ENCODE measurements at places on chromosomes 6 and 20. TPM values are rescaled to one million over a fixed set of nuclear protein-coding genes. Genes with fewer than 3 reads are reported as not detected.

DNA sequence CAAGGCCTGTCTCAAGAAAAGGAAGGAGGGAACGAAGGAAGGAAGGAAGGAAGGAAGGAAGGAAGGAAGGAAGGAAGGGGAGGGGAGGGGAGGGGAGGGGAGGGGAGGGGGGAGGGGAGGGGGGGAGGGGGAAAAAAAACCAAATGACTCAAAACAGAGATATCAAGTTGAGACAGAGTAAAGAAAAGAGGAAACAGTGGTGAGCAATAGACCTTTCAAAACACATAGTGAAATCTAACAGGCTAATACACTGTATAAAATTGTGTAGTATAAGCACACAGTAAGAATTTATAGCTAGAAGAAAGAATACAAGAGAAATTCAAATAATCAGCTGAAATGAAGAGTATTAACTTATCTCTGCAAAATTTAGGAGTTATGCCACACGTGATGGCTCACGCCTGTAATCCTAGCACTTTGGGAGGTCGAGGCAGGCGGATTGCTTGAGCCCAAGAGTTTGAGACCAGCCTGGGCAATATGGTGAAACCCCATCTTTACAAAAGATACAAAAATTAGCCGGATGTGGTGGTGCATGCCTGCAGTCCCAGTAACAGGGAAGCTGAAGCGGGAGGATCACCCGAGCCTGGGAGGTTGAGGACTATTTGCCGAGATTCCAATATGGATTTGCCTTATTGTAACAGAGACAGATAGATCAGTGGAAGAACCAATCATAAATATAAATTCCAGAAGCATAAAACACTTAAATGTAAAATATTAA is 123.2 kb downstream of the PRND start:
- no peaks in the 10 kb centered on the region for H3K4me1 ChIP-seq
- H3K4me3 ChIP-seq = no peak overlapping the region
- H3K27ac ChIP-seq = no peak overlapping the region

DNA sequence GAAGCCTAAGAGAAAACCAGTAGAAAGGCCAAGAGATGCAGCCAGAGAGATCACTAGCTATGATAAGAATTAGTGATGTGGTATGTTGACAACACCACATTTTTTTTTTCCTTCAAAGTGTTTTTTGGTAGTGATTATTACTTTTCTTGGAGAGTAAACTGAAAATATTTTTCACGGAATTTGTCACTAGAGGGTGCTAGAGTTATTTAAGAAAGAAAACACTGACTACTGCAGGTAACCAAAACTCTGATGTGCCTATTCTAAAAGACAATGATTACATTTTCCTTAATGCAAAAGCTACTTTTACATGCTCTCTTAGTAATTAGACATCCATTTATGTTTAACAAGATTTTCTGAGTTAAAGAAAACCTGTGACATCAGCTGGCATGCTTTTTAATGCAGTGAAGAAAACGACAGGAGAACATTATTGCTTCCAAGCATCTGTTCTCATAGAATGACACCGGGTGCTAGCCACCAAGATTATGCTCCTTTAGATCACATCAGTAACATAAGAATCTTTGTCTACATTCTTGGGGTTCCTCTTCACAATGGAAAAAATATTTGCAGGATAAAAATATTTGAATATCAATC is 28.8 kb downstream of the RWDD2A start:
- H3K36me3 ChIP-seq = no peaks in the 10 kb centered on the region
- H3K27ac ChIP-seq = no peak overlapping the region
- peak; percentile 73 for DNase-seq

GRCh38 chr6:101391772-101392585 is 1.5 kb upstream of the GRIK2 start:
- H3K27ac ChIP-seq = peak overlapping the region; percentile 25
- peak overlapping the region; percentile 67 for H3K4me3 ChIP-seq
- peaks cover 12% of the 10 kb centered on the region for H3K27me3 ChIP-seq
- no peaks in the 10 kb centered on the region for H3K36me3 ChIP-seq
- DNase-seq = peak; percentile 53

DNA sequence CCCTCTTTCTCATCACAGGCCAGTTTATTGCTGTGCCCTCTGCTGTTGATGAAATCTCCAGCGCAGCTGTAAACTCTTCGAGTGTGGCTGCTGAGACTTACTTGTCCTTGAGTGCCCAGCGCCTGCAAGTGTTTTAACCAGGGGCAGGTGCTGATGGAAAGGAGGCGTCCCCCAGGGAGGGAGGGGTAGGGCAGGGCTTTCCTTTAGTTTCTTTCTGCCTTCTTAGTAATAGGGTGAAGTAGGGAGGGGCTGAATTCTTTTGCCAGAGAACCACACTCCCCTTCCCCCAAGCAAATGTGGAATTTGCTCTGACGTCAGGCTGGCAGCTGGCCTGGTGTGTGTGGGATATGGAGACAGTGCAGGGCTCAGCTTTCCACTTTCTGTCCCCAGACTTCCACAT is 61.2 kb downstream of the IGF2R start:
- DNase-seq = peak; percentile 85
- peaks cover 15% of the 10 kb centered on the region for H3K4me1 ChIP-seq
- no peak overlapping the region for H3K4me3 ChIP-seq
- H3K27ac ChIP-seq = peak overlapping the region; percentile 89
- no peaks in the 10 kb centered on the region for H3K27me3 ChIP-seq
- H3K36me3 ChIP-seq = peaks cover 32% of the 10 kb centered on the region

DNA sequence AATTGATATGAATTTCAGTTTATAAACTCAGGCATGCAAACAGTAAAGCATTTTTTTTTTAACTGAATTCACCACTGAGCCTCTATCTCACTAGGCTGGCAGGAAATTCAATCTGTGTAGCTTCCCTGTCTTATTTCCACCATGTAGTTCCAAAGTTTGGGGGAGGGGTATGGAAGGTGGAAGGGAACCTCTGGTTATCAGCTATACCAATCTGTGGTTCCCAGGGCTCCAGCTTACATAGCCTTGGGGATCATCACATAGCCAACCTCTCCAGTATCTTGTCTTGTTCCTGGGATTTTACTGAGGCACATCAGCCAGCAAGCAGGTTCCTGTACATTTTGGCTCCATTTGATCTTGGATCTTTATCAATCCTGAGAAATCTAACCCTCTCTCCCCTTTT is 15.6 kb downstream of the RAD21L1 start:
- H3K27ac ChIP-seq = no peak overlapping the region
- no peaks in the 10 kb centered on the region for H3K4me1 ChIP-seq
- no peak for DNase-seq
- H3K4me3 ChIP-seq = no peak overlapping the region
- H3K27me3 ChIP-seq = no peaks in the 10 kb centered on the region

DNA sequence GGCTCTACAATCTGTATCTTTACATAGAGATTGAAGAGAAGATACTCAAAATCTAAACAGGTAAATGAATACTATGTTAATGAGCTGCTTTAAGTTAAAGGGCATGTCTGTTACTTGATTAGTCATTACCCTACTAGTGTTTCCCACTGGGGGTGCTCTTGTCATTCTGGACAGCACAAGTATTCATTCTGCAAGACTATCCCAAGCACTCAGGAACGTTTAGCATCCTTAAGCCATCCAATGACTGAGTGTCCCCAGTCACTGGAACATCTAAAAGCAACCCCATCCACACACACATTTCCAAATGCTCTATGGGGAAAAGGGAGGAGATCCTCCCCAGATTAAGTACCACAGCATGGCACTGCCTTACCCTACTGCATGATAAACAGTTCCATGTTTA is 25.7 kb downstream of the EZR start:
- DNase-seq = no peak
- H3K27ac ChIP-seq = no peak overlapping the region
- no peak overlapping the region for H3K4me3 ChIP-seq
- H3K36me3 ChIP-seq = peaks cover under 1% of the 10 kb centered on the region
- H3K27me3 ChIP-seq = no peaks in the 10 kb centered on the region
- peaks cover 18% of the 10 kb centered on the region for H3K4me1 ChIP-seq

DNA sequence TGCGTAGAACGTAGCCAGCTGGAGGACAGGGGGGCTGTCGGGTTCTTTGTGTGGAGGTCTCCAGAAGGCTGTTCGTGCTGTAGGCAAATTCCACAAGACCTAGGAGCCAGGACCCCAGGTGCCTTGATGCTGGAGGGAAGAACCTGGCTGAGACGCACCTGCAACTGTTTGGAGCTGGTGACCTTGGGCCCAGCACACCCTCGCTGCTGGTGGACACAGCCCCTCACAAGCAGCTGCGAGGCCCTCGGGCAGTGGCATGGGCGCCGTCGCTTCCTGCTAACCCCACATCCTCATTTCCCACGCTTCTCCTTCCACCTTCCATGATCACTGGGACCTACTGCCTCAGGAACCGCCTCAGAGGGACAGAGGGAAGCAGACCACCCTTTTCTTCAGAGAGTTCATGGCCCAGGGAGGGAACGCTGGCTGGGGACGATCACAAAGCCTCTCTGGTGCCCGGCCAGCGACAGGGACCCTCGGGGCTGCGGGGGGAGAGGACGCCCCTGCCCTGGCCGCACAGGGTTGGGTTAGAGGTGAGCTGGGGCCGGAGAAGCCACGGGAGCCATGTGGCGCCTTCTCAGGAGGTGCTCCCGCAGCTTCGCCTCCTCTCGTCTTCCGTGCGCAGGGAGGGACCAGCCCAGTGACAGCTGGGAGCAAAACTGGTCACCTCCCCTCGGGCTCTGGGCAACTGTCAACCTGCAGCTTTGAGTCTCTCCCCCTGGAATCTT is 18.4 kb downstream of the DLL1 start:
- peaks cover 39% of the 10 kb centered on the region for H3K4me1 ChIP-seq
- H3K4me3 ChIP-seq = no peak overlapping the region
- no peaks in the 10 kb centered on the region for H3K27me3 ChIP-seq
- no peaks in the 10 kb centered on the region for H3K36me3 ChIP-seq
- DNase-seq = no peak
- no peak overlapping the region for H3K27ac ChIP-seq

- no peak overlapping the region for H3K4me3 ChIP-seq
- no peak for DNase-seq
- no peaks in the 10 kb centered on the region for H3K4me1 ChIP-seq
- no peak overlapping the region for H3K27ac ChIP-seq
Measured at GRCh38 chr6:9614778-9615177, 800.1 kb downstream of the TFAP2A start.

The BANF2 gene
- not detected for total RNA-seq

The ASIP gene
- 3.5 TPM for total RNA-seq

The ZC2HC1B gene
- not detected for total RNA-seq

GRCh38 chr20:63690898-63691710 is 5.3 kb upstream of the TNFRSF6B start:
- no peak for DNase-seq
- no peak overlapping the region for H3K4me3 ChIP-seq
- H3K27ac ChIP-seq = no peak overlapping the region
- H3K27me3 ChIP-seq = no peaks in the 10 kb centered on the region
- H3K4me1 ChIP-seq = peaks cover 22% of the 10 kb centered on the region
- peaks cover 97% of the 10 kb centered on the region for H3K36me3 ChIP-seq

- no peak for DNase-seq
- no peaks in the 10 kb centered on the region for H3K4me1 ChIP-seq
- H3K36me3 ChIP-seq = no peaks in the 10 kb centered on the region
- H3K27ac ChIP-seq = no peak overlapping the region
- H3K27me3 ChIP-seq = peaks cover 2% of the 10 kb centered on the region
Measured at GRCh38 chr20:39170896-39171463, 208.8 kb downstream of the DHX35 start.

The SSTR4 gene
- 0.89 TPM for total RNA-seq

DNA sequence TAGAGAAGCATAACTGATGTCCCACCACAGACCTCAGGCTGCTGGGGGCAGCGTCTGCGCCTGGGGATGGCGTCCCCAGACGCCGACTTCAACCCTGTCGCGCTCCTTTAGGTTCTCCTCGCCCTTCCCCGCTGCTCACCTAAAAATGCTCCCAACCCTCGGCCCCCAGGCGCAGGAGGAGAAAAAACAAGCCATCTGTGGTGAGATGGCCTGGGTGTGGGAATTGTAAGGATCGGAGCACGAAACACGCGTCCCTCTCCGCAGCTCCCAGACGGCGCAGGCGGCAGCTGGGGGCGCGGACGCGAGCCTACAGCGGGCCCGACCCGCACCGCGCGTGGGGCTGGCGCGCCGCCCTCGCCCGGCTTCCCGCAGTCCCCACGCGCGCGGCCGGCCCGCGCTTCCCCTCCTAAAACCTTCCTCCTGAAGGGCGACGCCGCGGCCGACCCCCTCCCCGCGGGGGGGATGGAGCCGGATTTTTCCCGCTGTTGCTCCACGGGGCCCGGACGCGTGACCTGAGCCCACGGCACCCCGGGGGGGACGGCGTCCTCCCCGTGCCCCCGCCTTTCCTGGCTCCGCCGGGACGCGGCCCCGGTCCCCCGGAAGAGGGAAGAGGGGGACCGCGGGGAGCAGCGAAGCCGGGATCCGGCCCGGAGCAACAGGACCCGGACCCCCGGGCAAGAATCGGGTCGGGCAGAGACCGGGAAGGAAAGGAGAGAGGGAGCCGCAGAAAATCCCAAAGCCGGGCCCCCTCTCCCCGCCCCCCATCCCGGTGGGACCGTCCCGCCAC is 611 bp downstream of the EPB41L2 start:
- peaks cover 13% of the 10 kb centered on the region for H3K4me1 ChIP-seq
- no peak for DNase-seq
- H3K27me3 ChIP-seq = no peaks in the 10 kb centered on the region
- peak overlapping the region; percentile 86 for H3K4me3 ChIP-seq
- H3K36me3 ChIP-seq = no peaks in the 10 kb centered on the region

DNA sequence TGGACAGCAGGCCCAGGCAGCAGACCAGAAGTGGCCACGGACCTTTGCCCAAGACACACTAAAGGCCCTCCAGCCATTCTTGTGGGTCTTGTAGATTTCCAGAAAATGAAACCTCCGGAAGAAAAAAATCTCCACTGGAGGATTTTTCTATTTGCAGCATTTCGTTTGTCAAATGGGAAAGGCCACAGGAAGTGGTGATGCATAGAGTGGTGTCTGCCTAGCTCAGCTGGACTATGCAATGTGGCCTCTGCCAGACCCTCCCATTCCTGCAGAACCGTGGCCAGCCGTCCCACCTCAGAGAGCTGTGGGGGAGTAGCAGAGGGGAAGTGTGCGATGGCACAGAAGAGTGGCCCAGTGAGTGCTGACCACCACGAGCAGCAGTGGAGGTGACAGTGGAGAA is 24.0 kb upstream of the INSM1 start:
- H3K4me1 ChIP-seq = no peaks in the 10 kb centered on the region
- no peak for DNase-seq
- no peaks in the 10 kb centered on the region for H3K36me3 ChIP-seq
- H3K27me3 ChIP-seq = no peaks in the 10 kb centered on the region

The RIMS1 gene
- 128 TPM for total RNA-seq

The OXT gene
- 0.33 TPM for total RNA-seq

DNA sequence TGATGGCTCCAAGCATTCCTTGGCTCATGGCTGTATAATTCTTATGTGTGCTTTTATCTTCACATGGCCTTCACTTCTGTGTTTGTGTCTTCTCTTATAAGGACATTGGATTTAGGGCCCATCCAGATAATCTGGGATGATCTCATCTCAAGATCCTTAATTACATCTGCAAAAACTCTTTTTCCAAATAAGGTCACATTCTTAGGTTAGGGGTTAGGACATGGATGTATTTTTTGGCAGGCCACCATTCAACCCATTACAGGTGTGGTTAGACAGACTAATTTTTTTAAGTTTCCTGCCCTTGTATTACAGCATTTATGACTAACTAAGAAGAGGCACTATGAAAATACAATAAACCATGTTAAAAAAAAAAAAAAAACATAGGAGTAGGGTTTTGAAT is 254.0 kb downstream of the TPBG start:
- no peak for DNase-seq
- no peaks in the 10 kb centered on the region for H3K36me3 ChIP-seq
- H3K27ac ChIP-seq = no peak overlapping the region
- no peak overlapping the region for H3K4me3 ChIP-seq
- H3K27me3 ChIP-seq = no peaks in the 10 kb centered on the region

- no peak overlapping the region for H3K27ac ChIP-seq
- no peak for DNase-seq
- H3K4me3 ChIP-seq = peak overlapping the region; percentile 37
- H3K36me3 ChIP-seq = peaks cover 13% of the 10 kb centered on the region
Measured at GRCh38 chr20:56358070-56358469, 704 bp upstream of the FAM210B start.

The PGC gene
- total RNA-seq = not detected

The LST1 gene
- total RNA-seq = 15.2 TPM

Data from spinal cord (tissue), 10 donors.